Fibroblast of skin of scalp (primary cell): ENCODE measurements at places on chromosomes 1 and 21.
A peak's percentile ranks its signal among the peaks of the same experiment; 100 is the strongest.

DNA sequence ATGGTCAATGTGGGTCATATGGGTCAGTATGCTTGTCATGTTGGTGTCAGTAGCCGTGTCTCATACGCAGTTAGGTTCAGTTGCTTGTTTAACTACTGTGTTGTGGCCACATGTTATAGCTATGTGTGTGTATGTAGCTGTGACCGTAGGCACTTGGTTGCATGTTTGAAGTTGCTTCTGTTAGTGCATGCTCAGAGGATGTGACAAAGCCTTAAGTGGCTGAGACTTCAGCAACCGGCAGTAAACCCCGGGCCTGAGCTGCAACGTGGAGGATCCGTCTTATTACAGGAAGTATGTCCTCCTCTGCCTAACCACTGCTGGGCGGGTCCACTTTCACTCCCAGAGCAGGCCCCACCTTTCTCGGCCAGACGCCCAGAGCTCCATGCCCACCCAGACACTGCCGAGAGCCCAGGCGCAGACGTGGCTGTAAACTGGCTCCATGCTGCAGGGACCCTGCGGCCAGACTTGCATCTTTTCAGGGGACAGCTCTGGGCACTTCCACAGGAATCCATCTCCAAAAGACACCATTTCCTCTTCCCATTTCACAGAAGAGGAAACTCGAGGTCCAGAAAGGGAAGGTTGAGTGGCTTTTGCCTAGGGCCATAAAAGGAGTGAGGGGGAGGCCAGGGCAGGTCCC is 2.2 kb downstream of the TCEA3 start:
- DNase-seq, result peak; percentile 87

GRCh38 chr21:42448686-42449085 is 45.0 kb downstream of the UBASH3A start:
- DNase-seq, result no peak

GRCh38 chr1:191910245-191910644 is 248.0 kb upstream of the RGS18 start:
- no peak for DNase-seq

- no peak for DNase-seq
Observed at GRCh38 chr1:16178596-16179497, 23.0 kb upstream of the EPHA2 start.

- DNase-seq, result no peak
Observed at GRCh38 chr1:19443326-19443725, 42.0 kb downstream of the CAPZB start.

DNA sequence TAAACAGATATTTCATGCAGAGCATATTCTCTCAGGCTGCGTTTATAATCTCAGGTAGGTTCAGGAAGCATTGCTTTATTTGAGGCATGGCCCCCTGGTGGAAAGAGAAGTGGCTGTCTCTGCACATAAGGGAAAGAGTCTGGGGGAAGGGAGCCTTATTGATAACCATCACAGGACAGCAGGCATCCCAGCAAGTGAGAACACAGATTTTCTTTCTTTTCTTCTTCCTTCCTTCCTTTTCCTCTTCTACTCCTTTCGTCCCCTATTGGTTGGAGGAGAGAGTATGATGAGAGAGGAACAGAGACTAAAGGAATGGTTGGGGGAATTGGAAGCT is 21.9 kb downstream of the TSNAX start:
- peak; percentile 3 for DNase-seq

GRCh38 chr1:110255392-110255787 is 45.3 kb downstream of the KCNC4 start:
- no peak for DNase-seq

GRCh38 chr1:41656068-41656467 is 171.6 kb upstream of the EDN2 start:
- DNase-seq, result no peak

GRCh38 chr1:19484338-19484797 is 971 bp downstream of the CAPZB start:
- DNase-seq, result no peak

DNA sequence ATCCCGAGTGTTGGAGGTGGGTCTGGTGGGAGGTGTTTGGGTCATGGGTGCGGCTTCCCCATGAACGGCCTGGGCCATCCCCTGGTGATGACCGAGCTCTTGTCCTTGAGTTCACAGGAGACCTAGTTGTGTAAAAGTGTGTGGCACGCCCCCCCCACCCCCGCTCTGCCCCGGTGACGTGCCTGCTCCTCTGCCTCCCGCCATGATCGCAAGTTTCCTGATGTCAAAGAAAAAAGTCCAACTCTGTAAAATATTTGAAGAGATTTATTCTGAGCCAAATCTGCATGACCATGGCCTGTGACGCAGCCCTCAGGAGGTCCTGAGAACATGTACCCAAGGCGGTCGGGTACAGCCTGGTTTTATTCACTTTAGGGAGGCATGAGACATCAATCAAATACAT is 125.1 kb upstream of the COL6A1 start:
- DNase-seq, result no peak

DNA sequence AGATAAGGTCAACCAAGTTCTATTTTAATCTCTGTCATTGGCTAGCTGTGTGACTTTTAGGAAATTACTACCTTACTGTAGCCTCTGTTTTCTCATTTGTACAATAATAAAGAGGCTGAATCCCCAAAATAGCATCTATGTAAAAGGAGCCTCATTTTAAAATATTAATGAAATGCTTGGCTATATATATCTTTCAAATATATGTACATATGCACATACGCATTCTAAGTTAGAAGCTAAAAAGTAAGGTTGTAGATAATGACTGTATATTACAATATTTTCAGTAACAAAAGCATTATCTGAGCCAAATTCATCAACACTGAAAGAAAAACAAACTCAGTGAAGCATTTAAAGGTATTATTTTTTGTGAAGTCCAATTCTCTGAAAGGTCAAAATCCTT is 44.6 kb downstream of the TYW3 start:
- DNase-seq, result no peak

- DNase-seq, result no peak
Observed at GRCh38 chr1:203166192-203166940, 9.3 kb downstream of the MYBPH start.

GRCh38 chr1:208303743-208304712 is 59.8 kb upstream of the PLXNA2 start:
- DNase-seq, result peak; percentile 18

GRCh38 chr1:218348628-218349071 is 3.5 kb downstream of the TGFB2 start:
- DNase-seq, result no peak

GRCh38 chr1:218353656-218354055 is 8.5 kb downstream of the TGFB2 start:
- no peak for DNase-seq

- DNase-seq, result no peak
Observed at GRCh38 chr1:37070126-37070525, 35.8 kb upstream of the GRIK3 start.

GRCh38 chr1:32902535-32902920 is 1.3 kb upstream of the TMEM54 start:
- DNase-seq, result no peak

DNA sequence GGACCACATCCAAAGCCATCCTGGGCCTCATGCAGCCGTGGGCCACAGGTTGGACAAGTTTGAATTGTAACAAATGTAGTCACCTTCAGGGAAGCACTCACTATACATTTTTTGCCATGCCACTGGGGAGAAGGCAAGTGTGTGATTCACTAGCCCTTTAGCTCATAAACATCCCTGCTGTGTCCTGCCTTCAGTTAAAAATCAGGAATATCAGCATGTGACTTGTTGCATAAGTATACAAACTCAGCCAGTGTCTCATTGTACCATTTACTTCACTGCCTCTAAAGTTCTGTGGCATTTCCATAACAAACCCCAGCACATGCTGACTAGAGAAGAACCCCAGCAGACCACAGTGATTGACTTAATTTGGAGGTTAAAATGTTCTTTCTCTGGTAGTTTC is 142.0 kb upstream of the C1orf105 start:
- peak; percentile 83 for DNase-seq

DNA sequence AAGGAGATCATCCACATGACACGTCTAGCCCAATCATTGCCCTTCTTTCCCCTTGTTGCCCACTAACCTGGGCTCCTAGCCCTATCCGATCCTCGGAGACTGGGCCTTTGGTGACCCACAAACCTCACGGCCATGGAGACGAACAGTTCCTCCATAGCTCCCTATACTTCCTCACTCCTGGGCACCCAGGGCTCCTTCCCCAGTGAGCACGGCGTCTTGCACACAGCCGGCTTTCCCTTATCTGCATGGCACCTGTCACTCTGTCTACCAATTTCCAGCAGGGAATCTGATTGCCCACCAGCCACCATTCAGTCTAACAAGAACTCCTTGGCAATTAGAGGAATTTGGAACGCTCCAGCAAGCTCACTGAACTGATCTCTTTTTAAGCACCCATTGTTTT is 3.1 kb downstream of the GNG4 start:
- DNase-seq, result no peak

DNA sequence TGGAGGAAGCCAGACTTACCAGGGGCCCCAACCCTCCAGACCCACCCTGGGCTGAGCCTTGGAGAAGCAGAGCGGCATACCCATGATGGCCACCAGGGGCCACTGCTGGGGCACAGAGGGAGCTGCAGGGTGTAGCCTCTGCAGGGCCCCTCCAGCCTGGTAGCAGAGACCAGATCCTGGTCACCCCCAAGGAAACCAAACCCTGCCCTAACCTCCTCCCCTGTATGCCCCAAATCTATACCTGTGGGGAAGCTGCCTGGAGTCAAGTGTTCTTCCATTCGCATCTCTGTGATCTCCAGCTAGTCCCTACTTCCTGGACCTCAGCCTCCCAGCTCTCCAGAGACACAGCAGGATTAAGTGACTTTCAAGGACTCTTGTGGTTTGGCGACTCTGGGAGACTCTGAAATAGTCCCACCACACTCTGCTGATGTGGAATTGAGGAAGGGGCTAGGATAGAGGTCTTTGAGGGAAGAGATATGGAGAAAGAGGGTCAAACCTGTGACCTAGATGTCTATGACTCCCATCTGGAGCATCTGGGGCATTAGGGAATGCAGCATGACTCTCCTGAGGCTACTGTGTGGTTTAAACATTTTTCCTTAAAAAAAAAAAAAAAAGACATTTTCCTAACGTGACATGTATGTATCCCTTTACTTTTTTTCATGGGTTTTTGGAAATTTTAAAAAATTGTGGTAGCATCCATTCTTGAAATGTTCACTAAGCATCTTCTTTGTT is 119.2 kb upstream of the IPO9 start:
- DNase-seq, result peak; percentile 87

- no peak for DNase-seq
Observed at GRCh38 chr1:224815647-224816046, 113.8 kb upstream of the DNAH14 start.

- no peak for DNase-seq
Observed at GRCh38 chr1:228083871-228084278, 1.4 kb downstream of the ARF1 start.

DNA sequence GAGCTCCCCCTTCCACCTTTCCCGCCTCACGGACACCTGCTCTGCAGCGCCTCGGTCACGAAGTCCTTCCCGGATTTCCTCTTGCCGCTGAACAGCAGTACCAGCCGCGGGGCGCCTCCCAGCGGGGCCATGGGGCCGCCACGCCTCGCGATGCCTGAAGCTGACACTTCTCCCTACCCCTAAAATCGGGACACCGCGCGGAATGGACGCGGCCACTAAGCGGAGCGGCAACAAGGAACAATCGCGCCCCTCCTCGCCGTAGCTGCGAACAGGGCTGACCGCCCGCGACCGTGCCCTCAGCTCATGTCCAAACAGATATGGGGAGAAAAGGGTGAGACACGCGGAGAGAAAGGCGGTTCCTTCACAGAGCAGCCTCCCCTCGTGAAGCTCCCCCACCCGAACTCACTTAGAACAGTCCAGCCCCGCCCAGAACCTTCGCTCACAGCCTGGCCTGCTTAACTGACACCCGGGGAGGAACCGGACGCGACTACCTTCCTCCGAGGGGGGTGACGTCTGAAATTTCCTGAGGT is at the start of gene PMVK:
Gene PMVK, minus strand, starts transcription at position 165 of the 530 bp plus-strand sequence. Its CDS starts 34 bp downstream, at position 131.
- DNase-seq, result peak; percentile 97

DNA sequence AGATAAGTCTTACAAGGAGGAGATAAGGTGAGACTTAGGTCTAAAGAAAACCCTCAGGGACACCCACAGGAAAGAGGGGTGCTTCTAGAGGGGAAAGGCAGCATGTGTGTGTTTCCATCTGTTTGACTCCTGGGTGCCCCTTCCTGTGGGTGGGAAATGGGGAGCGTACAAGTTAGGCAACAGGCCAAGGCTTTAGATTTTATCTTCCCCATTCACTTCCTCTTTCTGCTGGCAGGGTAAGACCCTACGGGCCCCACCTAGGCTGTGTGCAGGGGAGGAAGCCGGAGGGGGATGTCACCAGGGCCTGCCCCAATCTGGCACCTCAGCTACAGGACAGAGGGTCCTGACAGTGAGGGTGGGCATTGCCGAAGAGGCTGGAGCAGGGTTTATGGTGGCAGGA is 2.5 kb upstream of the OLIG1 start:
- DNase-seq, result no peak

DNA sequence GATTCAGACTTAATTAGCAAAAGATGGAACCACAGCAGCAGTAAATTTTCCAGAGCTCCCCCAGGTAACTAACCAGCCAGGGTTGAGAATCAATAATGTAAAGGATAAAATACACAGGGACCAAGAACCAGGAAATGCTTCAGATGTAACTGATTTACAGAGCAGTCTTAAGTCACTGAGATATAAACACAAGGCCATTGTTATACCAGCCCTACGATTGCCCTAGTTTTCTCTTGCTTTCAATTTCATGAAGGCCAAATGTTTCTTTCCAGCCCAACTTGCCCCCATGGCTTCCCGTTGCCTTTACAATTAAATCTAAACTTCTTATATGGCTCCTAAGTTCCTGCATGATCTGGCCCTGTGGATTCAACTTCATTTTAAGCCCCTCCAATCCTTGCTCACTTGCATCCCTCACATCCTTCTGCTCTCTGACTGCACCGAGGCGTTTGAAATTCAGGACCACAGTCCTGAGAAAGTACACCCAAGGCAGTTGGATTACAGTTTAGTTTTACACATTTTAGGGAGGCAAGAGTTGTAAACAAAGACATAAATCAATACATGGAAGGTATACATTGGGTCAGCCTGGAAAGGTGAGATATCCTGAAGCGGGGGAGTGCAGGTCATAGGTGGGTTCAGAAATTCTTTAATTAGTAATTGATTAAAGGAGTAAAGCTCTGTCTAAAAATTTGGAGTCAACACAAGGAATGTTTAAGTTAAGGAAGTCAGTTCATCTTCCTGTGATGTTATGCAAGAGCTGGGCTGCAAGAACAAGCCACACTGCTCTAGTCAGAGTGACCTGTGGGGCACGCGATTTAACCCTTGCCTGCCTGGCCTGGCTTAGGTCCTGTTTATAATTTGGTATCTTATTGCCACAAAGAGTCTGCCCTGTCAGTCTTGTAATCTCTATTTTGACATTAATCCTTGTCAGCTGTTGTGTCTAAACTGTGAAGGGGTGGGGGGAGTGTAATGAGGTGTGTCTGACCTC is 69.9 kb upstream of the COG2 start:
- no peak for DNase-seq

- DNase-seq, result no peak
Observed at GRCh38 chr1:243732637-243733036, 117.4 kb downstream of the AKT3 start.

DNA sequence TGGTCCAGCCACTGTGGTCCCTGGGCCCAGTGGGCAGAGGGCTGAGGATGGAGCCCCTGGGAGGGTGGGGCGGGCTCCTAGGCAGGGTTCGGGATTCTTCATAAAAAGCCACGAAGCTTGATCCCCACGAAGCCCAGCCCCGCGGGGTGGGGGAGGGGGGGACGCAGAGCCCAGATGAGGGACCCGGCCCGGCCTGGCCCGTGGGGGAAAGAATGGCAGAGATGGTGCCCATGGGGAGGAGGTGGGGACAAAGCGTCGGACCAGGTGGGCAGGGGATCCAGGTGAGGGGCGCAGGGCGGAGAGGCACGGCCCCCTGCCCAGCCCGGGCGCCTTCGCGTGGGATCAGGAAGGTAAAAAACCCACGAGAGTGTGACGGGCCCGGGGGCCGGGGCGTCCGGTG is 6.0 kb upstream of the SMIM12 start:
- DNase-seq, result no peak

GRCh38 chr21:40902299-40902698 is 55.3 kb upstream of the DSCAM start:
- peak; percentile 1 for DNase-seq
